Femur (tissue), 1 donor: ENCODE measurements at places on chromosomes 3 and 15.

DNA sequence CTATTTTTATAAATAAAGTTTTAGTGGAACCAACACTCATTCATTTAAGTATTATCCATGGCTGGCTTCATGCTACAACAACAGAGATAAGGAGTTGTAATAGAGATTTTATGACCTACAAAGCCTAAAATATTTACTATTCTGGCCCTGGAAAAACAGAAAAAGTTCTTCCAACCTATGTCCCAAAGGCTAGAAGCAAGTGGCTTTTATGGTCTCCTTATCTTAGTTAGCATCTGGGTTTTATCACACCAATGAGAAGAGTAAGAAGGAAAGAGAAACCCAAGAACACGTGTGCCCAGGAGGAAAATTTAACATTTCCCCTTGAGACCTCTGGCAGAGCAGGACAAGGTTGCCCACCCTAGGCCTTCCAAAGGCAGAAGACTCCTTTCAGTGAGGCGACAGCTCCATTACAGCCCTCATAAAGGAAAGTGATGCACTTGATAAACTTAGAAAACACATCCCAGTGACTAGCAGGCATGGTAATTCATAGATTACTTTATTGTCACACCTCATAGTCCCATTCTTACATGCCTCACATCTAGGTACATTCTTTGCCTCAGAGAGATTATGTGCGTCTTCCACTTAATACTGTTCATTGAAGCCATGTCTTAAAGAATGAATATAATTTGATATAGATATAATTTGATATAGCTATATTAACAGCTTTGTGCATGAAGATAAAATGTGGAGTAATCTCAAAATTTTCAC, 113.2 kb upstream of the ACP3 start:
- no peak for DNase-seq

- DNase-seq: no peak
Observed at GRCh38 chr3:10962481-10963036, 30.0 kb upstream of the SLC6A1 start.

DNA sequence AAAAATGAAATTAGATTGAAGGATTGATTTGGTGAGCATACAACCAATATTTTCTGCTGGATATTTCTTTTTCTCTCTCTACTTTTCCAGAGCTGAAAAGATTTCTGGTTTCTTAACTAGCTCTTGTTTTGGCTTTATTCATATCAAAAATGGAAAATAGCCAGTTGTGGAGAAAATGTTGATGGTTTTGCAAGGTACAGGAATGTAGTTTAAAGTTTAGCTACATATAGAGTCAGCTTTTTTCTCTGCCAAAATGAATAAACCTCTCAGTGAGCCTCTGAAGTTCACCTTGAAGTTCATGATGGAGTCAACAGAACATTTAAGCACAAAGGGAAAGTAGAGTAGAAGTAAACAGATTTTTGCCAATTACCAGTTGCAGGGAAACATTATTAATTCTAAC, 720.5 kb upstream of the ALCAM start:
- DNase-seq: no peak

DNA sequence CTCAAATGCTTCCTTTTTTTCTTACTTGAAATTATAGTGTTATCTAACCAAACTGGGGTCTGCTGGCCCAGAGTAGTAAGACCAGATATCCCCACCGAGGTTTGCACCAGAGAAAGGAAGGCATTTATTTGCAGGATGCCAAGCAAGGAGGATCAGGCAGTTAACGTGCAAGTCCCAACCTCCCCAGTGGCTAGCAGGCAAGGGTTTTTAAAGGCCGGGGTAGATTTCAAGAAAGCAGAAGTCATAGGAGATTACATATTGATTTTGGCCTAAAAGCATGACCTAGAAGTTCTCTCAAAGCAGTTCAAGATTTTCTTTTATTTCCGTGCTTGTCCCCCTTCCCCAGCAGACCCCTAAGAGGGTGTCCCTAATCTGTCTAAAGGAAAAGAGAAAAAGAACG, 32.8 kb upstream of the STRIT1 start:
- DNase-seq: no peak

- no peak for DNase-seq
Observed at GRCh38 chr3:28951772-28952556, 328.9 kb upstream of the RBMS3 start.

DNA sequence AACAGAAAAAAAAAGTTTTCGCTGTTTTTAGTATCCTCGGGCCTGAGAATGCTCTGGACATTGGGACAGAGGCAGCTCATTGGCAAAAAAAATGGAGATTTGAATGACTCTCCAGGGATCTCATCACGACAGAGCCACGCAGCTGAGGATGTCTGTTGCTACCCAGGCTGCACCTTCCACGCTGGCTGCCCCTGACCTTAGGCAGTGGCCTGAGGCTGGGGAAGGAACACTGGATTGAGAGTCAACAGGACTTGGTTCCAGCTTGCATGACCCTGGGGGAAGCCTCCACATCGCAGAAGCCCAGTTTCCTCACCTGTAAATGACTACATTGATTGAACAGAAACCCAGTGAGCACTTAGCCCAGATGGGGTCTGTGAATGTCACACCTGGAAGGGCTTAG, 8.7 kb upstream of the ACSBG1 start:
- DNase-seq: no peak
